H9 (cell line): ENCODE measurements at places on chromosomes 13 and 19. TPM values are rescaled to one million over a fixed set of nuclear protein-coding genes. Genes with fewer than 3 reads are reported as not detected.

Gene KIR3DL1
- total RNA-seq = not detected in 2 replicates

DNA sequence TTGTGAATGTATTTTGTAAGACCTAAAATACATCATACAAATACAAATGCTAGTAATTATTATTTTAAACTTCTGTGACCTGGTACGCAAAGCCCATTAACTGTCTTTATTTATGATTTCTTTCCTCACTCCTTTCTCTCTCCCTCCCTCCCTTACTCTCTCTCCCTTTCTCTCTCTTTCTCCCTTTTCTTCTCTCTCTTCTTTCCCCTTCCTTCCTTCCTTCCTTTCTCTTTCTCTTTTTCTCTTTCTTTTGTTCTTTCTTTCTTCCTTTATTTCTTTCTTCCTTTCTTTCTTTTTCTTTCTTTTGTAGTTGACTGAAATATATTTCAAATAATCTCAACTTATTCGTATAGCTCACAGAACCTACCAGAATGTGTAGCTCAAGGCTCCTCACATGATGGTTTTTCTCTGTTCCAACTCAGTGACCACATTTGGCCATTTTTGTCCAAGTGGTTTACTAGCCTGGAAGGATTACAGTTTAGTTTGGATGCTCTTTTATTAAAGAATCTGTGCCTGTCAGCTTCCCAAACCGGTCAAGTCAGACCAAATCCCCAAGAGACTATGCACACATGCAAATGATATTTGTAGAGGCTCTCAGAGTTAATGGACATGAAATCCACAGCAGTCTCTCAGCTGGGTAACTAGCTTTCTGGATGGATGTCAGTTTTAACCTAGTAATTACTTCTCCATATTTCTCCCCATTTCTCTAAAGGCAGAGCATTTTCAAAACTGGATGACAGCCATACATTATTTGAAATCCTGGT is 71.7 kb downstream of the POSTN start:
- DNase-seq = no peak

DNA sequence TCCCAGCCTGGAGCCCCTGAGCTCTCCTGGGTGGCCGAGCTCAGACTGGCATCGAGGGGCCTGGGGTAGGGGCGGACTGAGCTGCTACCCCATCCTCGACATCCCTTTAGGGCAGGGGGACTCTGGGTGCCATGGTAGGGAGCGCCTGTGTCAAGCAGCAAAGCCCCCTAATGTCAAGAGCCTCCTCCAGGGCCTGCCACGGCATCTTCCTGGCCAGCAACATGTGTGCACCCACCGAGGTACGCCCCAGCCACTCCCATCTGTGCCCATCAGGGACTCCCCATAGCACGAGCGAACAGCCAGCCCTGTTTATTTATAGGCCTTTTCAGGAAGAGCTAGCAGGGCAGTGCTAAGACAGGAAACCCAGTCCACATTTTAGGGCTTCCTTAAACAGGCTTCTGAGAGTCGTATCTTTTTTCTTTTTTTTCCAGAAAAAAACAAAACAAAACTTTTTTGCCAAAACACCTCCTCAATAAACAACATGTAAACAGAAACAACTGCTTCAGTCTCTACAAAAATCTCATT is 14.3 kb downstream of the LRP3 start:
- DNase-seq = no peak

DNA sequence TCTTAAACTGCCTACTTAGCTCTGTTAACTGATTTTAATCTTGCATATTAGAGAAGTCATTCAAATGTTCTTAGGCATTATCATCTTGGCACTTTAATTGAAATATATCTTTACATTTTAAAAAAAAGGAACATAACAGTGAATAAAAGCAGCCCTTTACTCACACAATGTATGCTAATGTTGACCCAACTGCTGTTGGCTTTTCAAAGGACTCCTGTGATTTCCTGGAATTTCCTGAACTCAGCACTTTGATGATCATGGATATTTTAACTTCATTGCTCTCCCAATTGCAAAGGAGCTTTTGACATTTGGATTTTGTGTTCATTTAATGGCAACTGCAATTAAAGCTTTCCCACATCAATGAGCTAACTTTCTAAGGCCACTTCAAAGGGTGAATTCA is 1230.3 kb downstream of the DIAPH3 start:
- DNase-seq = no peak

GRCh38 chr13:25729201-25729600 is 322.6 kb downstream of the SHISA2 start:
- no peak for DNase-seq
